ENCODE measurements at places on chromosomes 6 and 20.

GRCh38 chr6:65289491-65289890 lies 417.5 kb downstream of the EYS start:
- DNase-seq = no peak

GRCh38 chr6:16474772-16475493 lies 236.5 kb downstream of the GMPR start:
- peak; percentile 40 for DNase-seq

DNA sequence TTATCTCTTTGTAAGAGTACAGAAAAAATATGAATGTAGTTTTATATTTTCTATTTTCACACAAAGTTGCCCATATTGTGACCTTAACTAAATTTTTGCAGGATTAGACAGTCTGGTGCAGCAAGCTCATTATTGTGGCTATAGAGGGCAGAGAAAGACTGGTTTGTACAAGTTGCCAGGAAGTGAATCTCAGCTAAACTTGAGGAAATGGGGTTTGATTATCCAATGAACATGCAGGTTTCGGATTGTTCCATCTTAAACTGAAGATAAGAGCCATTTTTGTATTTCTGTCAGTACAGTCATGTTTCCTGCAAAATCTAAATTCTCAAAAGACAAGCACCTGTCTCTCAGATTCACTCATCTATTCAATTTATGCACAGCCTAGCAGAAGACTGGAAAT lies 390.9 kb downstream of the MMUT start:
- no peak for DNase-seq

DNA sequence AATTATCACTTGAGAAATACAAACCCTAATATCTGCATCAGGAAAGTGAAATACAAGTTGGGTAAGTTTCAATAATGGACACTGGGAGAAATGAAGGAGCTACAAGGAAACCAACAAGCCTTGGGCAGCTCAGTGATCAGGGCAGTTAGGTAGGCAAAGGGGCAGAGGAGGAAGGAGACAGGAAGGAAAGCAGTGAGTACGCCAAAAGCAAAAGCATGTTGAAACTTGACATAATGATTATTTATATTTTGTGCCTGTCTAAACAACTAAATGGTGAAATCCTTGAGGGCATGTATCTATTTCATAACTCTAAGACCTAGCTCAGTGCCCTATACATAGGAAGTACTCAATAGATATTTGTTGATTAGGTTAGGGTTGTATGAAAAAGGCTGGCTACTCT lies 23.3 kb downstream of the PXT1 start:
- no peak for DNase-seq

DNA sequence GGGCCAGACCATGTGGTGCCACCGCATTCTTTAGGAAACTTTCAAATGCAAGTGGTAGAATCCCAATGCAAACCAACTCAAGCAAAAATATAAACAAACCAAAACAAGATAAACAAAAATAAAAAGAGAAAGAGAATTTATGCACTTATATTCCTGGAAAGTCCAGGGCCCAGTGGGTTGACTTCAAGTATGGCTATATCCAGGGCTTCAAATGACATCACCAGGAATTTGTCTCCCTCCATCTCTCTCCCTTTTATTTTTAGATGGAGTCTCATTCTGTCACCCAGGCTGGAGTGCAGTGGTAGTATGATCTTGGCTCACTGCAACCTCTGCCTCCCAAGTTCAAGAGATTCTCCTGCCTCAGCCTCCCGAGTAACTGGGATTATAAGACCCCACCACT lies 56.1 kb upstream of the PNRC1 start:
- DNase-seq = no peak

Data from CD4-positive, alpha-beta T cell treated with Interleukin-4 for 1 hour (primary cell).